ENCODE measurements at places on chromosomes 7 and 10.

DNA sequence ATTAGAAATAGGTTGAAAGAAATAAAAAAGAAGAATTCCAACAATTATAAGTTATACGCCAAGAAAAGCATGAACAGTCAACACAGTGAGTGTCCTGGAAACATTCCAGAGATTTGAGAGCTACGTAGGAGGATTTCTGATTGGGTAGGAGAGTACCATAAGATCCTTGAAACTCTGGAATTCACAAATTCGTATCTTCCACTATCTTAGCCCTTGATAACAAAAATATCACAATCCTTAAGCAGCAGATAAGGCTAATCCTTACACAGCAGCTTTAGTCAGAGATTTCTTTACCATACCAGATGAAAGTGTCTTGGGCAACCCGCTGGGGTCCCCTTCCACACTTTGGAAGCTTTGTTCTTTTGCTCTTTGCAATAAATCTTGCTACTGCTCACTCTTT lies 8.2 kb downstream of the TPK1 start:
- no peak for DNase-seq

DNA sequence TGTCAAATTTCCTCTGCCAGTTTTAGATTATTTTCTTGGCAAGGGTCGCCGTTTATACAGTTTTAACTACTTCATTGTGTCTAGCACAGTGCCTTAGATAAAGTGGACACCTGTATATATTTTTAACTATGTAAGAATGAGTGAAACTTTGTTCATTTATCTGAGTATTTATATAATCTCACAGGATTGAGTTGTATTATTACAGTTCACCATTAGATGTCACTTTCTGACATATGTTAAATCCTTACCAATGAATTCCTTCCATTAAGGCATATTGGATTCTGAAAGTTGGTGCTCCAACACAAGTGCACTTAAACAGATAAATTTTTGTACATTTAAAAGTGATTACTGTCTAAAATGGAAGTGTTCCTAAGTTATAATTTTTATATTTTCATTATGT lies 43.0 kb downstream of the ZMYND11 start:
- DNase-seq: no peak

DNA sequence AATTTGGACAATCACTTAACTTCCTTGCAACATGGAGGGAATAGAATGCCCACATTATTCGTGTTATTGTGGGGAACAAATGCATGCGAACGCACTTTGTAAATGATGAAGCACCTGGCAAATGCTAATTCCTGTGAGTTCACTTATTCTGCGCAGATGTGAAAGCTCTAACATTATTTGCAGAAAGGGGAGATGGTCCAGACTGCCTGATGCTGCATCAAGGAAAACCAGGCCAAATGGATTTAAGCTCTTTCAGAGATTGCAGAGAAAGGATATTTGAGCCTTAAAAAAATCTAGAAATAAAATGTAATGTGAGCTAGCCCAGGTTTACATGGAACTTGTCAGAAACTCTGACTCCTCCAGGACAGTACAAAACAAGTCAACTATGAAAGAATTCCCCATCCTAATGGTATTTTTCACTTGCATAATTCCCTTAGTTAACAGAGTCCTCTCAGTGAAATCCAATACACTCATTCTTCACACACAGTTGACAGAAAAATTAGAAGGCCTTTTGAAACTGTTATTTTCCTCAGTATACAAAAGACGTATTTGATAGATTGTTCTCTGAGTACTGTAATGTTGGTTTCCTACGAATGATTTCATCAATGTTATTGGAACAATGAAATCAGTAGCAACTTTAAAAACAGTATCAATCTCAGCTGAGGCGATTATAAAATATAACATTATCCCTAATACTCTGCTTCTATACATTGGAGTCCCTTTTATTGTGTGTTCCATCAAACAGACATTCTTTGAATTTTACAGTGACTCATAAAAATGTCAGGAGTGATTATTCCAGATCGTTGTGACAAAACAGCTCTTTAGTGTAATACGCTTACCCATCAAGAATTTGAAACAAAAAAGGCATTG lies 136.3 kb upstream of the ANK3 start:
- DNase-seq: no peak

DNA sequence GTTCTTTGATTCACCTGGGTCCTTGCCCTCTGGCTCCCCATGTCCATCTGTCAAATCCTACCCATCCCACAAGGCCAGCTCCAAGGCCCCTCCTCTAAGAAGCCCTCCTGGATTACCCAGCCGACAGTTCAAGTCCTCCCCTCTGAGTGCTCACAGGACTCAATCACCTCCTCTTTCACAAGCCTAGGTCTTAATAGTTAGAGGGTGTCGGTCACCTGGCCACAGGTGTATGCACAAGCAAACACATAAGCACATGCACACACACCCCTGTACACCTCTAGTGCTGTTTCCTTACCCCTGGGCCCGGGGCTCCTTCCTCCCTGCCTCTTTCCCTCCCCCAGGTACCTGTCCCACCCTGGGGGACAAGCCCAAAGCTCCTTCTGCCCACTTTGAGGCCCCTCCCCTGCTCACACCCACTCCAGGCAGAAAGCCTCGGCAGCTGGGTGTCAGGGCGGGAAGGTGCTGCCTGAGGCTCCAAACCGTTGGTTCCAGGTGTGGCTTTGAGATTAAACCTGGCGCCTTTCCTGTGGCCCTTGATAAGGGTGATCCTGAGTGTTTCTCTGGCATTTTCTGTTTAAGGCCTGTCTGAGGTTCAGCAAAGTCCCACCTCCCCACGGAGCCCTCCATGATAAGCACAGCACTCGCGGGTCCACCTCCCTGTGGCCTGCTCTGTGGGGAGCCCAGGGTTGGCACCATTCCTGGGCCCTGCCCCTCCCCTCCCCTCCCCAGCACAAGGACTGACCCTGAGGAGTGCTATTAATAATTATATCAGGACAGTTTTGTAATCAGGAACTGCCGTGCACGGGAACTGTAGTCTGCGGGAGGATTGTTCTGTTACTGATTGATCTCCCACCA lies 14.6 kb upstream of the AQP1 start:
- DNase-seq: no peak

- DNase-seq: no peak
Observed at GRCh38 chr7:77238703-77239136, 39.1 kb upstream of the FGL2 start.

DNA sequence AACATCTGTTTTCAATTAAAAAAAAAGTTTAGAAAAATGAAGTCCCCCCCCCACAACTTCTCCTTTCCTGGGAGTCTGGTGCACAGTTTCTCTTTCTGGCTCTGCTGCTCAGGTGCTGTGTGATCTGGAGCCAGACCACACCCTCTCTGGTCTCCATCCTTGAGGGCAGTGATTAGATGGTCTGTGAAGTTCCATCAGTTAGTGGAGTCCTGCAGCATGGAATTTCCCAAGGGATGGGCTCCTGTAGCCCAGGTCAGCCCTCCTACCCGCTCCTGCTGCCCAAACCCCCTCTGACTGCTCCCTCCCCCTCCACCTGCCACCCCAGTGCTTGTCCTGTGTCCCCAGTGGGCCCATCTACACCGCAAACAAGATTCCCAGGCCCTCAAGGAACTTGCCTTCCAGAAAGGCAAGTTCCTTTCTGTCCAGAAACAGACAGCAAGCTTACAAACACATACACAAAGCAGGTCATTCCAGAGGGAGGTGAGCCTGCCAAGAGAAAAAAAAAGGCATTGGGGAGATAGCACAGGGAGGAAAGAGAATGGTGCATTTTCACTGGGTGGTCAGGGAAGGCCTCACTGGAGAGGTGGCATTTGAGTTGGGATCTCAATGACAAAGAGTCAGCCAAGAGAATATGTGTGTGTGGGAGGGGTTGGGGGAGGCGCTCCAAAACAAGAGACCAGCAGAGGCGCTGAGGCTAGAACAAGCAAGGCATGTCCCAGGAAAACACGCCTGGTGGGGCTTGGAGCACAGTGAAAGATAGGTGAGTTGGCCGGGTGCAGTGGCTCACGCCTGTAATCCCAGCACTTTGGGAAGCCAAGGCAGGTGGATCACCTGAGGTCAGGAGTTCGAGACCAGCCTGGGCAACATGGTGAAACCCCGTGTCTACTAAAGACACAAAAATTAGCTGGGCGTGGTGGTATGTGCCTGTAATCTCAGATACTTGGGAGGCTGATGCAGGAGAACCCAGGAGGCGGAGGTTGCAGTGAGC lies 49.5 kb upstream of the SLC29A3 start:
- DNase-seq: no peak

- no peak for DNase-seq
Observed at GRCh38 chr10:18178854-18179483, 38.7 kb downstream of the CACNB2 start.

GRCh38 chr7:25669961-25670841 lies 441.9 kb upstream of the NPVF start:
- DNase-seq: no peak

DNA sequence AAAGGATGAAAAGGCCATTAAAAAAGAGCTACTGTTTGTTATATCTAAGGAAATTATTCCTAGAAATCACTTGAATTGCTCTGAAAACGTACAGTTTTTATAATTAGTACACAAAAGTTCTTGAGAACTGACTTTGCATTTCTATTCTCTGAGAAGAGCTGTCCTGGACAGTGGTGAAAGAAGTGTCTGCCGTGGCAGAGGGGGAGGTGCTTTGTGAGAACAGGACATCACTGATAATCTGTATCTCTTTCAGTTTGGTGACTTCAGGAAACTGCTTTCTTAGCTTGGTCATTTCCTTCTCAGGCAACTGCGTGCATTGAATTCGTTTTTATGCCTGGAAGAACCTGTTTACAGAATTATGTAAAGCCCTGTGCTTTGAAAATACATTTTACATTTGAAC lies 52.1 kb downstream of the POLL start:
- DNase-seq: peak; percentile 18

All from CMK (cell line).